ENCODE measurements at places on chromosomes 7 and 10.

- DNase-seq: no peak
Measured at GRCh38 chr7:147197006-147197405, 1080.4 kb downstream of the CNTNAP2 start.

GRCh38 chr7:15602236-15602635 lies 40.4 kb upstream of the AGMO start:
- DNase-seq: no peak

- no peak for DNase-seq
Measured at GRCh38 chr10:88534072-88534665, 48.9 kb downstream of the RNLS start.

- DNase-seq: no peak
Measured at GRCh38 chr7:15418264-15418663, 143.6 kb downstream of the AGMO start.

Measured in stimulated activated CD4-positive, alpha-beta T cell treated with anti-CD3 and anti-CD28 coated beads, TNF-alpha, amount 100 ng/mL, for 24 hours (primary cell).